Neural progenitor cell (in vitro differentiated cells): ENCODE measurements at places on chromosomes 11 and 22. TPM values are rescaled to one million over a fixed set of nuclear protein-coding genes. Genes with fewer than 3 reads are reported as not detected.

GRCh38 chr11:70477609-70478008 is 79.3 kb downstream of the CTTN start:
- no peaks in the 10 kb centered on the region for H3K27me3 ChIP-seq
- H3K36me3 ChIP-seq: no peaks in the 10 kb centered on the region
- no peak overlapping the region for H3K27ac ChIP-seq
- peaks cover 2% of the 10 kb centered on the region for H3K4me1 ChIP-seq
- H3K4me3 ChIP-seq: no peak overlapping the region

FLRT1 gene
- total RNA-seq: 0.11 and 0.12 TPM in 2 replicates

GRCh38 chr11:99535819-99536218 is 515.1 kb downstream of the CNTN5 start:
- no peak overlapping the region for H3K4me3 ChIP-seq
- H3K27me3 ChIP-seq: no peaks in the 10 kb centered on the region
- H3K36me3 ChIP-seq: no peaks in the 10 kb centered on the region
- H3K27ac ChIP-seq: no peak overlapping the region
- no peak for DNase-seq
- H3K4me1 ChIP-seq: no peaks in the 10 kb centered on the region

YPEL1 gene
- 32.2 and 39.1 TPM in 2 replicates for total RNA-seq

DNA sequence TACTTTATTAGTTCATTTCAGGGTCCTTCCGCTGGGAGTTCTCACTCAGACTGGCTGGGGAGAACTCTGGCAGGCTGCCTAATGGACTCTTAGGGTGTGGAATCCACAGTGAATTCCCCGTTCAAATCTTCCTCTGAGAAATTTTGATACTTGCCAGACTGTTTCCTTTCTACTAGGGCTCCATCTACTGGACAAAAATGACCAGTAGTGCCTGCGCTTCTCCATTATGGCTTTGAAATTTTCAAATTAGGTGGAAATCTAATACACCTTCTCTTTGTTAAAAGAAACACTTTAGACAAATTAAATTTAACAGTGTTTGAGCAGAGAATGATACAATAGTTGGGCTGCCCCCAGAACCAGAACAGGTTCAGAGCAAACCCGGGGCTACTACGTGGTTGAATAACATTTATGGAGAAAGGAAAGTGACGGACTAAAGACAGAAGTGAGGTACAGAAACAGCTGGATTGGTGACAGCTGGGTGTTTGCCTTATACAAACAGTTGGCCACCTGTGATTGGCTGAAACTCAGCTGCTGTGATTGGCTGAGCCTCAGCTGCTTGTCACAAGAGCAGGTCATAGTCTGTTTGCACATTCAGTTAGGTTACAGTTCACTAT is 52.9 kb upstream of the FDX1 start:
- no peak overlapping the region for H3K27ac ChIP-seq
- H3K4me3 ChIP-seq: no peak overlapping the region
- peaks cover 4% of the 10 kb centered on the region for H3K4me1 ChIP-seq

DNA sequence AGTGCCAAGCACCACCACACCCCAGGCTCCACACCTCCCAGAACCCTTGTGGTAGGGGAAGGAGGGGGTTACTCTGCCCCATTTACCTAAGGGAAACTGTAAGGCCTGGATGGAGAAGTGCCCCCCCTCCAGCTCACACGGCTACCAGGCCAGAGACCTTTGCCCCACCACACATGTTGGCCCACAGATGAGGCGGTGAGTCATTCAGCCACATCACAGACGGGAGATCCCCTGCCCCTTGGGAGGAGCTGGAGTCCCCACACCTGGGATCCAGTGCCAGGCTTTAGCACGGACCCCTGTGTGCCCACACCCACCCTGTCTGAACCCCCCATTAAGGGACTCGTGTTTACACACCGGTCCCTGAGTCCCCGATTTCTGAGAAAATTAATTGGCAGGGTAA is 24.9 kb downstream of the CDKN1C start:
- no peak overlapping the region for H3K4me3 ChIP-seq
- H3K27ac ChIP-seq: no peak overlapping the region
- H3K4me1 ChIP-seq: peaks cover 14% of the 10 kb centered on the region
- H3K36me3 ChIP-seq: no peaks in the 10 kb centered on the region
- H3K27me3 ChIP-seq: peaks cover 65% of the 10 kb centered on the region

MMP13 gene
- not detected in 2 replicates for total RNA-seq

GRCh38 chr11:124625504-124626168 is 3.0 kb downstream of the TBRG1 start:
- no peak overlapping the region for H3K4me3 ChIP-seq
- peaks cover 17% of the 10 kb centered on the region for H3K4me1 ChIP-seq
- no peak for DNase-seq

- H3K27me3 ChIP-seq: no peaks in the 10 kb centered on the region
- H3K36me3 ChIP-seq: no peaks in the 10 kb centered on the region
- H3K4me3 ChIP-seq: no peak overlapping the region
- no peak overlapping the region for H3K27ac ChIP-seq
- no peak for DNase-seq
Measured at GRCh38 chr11:93861808-93862207, 11.4 kb upstream of the VSTM5 start.

DNA sequence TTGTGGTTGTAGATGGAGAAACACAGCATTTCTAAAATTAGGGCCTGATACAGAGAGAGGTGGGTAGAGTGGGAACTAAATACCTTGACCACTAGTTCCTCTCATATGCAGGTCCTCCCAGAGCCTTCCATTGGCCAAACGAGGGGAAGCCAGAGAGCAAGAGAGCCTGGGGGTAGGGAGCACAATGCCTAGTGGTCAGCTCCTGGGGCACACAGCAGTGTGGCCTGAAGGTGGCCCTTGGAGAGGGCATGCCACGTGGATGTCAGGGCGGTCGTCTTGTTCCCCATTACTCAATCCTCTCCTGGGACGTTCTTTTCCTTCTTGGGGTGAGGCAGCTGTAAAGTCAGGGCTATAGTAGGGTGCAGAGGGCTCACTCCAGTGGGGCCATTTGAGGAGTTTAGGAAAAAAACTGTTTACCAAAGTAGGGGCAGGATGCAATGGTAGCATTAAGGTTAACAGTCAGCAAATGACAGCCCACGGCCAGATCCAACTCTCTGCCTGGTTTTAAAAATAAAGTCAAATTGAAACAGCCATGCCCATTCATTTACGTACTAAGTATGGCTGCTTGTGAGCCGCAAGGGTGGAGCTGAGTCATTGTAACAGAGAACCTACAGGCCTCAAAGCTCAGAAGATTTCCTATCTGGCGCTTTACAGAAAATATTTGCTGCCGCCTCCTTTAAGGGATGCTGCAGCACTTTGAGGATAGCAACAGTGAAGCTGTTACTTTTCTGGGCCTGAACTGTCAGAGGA is 7.6 kb downstream of the MYO18B start:
- no peak overlapping the region for H3K27ac ChIP-seq
- H3K4me1 ChIP-seq: no peaks in the 10 kb centered on the region
- H3K36me3 ChIP-seq: no peaks in the 10 kb centered on the region
- no peak overlapping the region for H3K4me3 ChIP-seq
- no peak for DNase-seq

MCAT gene
- 10.5 and 25.4 TPM in 2 replicates for total RNA-seq

LINC01488 gene
- total RNA-seq: 0.09 TPM in 1 of 2 replicates, not detected in the other

ZW10 gene
- total RNA-seq: 30.6 and 35.7 TPM in 2 replicates

- H3K36me3 ChIP-seq: no peaks in the 10 kb centered on the region
- no peak overlapping the region for H3K4me3 ChIP-seq
- no peaks in the 10 kb centered on the region for H3K4me1 ChIP-seq
- DNase-seq: no peak
Measured at GRCh38 chr11:118353084-118353710, 6.2 kb upstream of the UBE4A start.

DNA sequence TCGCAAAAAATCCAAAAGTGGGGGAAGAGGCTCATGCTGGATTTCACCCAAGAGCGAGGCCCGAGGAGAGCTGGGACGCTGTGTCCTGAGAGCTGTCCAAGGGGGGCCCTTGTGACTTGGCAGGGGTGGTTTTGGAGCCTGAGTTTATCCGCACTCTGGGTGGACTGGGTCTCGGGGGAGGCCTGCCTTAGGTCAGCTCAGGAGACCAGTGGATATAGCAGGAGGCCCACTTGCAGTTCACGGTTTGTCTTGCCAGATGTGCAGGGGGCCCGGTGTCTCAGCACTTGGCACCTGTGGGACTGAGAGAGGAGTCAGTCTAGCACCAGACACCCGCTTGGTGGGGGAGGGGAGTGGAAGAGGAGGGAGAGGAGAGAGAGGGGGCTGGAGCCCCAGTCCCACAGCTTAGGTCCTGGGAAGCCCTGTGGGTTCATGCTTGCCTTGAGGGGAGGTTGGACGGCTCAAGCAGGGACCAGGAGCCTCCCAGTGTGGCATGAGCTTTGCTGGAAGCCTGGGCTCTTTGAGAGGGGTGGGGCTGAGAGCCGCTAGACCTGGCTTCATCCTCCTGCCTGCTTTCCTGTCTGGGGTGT is 33.4 kb downstream of the PARVB start:
- no peak overlapping the region for H3K27ac ChIP-seq
- no peaks in the 10 kb centered on the region for H3K27me3 ChIP-seq
- H3K36me3 ChIP-seq: no peaks in the 10 kb centered on the region
- H3K4me1 ChIP-seq: peaks cover 3% of the 10 kb centered on the region

FAM227A gene
- 17.8 and 32.7 TPM in 2 replicates for total RNA-seq

- no peak overlapping the region for H3K4me3 ChIP-seq
- H3K27ac ChIP-seq: no peak overlapping the region
- no peaks in the 10 kb centered on the region for H3K36me3 ChIP-seq
Measured at GRCh38 chr11:116527180-116527991, 245.4 kb downstream of the BUD13 start.

DNA sequence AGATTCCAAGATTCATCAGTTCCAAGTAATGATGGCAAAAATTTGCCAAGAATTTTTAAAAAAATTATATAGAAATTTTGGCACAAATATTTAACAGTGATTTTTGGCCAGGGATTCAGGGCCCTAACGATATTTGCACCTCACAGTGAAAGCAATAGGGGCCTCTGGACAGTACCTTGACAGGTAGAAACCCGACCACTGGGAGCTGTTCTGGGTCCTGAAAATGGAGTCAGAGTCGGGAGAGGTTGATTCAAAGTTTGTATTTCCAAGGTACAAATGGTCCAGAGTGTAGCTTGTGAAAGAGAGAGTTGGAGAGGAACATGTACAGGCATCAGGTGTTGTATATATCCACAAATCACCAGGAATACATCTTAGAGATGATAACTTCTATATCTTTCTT is 41.6 kb downstream of the MRGPRX2 start:
- no peak overlapping the region for H3K4me3 ChIP-seq
- H3K4me1 ChIP-seq: no peaks in the 10 kb centered on the region
- peaks cover 30% of the 10 kb centered on the region for H3K27me3 ChIP-seq
- DNase-seq: peak; percentile 68
- H3K27ac ChIP-seq: no peak overlapping the region

GRCh38 chr22:29635734-29636357 is 32.4 kb downstream of the NF2 start:
- no peaks in the 10 kb centered on the region for H3K4me1 ChIP-seq
- no peaks in the 10 kb centered on the region for H3K27me3 ChIP-seq
- no peak overlapping the region for H3K27ac ChIP-seq

DNA sequence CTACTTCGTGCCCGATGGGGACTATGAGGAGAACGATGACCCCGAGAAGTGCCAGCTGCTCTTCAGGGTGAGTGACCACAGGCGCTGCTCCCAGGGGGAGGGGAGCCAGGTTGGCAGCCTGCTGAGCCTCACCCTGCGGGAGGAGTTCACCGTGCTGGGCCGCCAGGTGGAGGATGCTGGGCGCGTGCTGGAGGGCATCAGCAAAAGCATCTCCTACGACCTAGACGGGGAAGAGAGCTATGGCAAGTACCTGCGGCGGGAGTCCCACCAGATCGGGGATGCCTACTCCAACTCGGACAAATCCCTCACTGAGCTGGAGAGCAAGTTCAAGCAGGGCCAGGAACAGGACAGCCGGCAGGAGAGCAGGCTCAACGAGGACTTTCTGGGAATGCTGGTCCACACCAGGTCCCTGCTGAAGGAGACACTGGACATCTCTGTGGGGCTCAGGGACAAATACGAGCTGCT is 751 bp downstream of the FIBIN start:
- no peak for DNase-seq
- H3K4me3 ChIP-seq: peak overlapping the region; percentile 43
- H3K27me3 ChIP-seq: peaks cover 26% of the 10 kb centered on the region
- H3K27ac ChIP-seq: no peak overlapping the region
- peaks cover 8% of the 10 kb centered on the region for H3K4me1 ChIP-seq

DNA sequence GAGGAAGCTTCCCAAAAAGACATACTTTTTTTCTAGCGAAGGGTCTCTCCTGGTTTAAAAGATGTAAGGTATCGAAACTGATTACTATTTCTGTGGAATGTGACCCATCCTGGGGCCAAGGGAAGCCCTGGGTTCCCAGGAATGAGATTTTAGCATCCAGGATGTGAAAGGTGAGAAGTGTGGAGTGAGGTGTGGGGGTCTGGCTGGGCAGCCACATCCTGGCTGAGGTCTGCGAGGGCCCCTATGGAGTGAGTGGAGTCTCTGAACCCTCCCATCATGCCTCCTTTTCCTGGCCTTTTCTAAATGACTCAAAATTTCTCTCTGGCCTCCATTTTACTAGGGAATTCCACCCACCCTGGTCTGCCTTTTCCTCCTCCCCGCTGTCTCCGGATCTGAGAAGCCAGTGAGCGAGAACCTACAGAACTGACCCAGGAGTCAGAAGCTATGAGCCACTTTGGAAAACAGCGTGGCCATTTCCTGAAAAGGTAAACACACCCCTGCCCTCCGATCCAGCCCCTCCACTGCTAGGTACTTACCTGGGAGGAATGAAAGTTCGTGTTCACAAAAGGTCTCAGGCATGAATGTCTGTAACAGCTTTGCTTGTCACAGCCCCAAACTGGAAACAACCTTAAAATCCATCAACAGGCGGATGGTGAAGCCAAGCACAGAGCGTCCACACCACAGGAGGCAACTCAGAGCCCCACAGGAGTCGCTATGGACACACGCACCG is 27.7 kb upstream of the SHANK2 start:
- no peak overlapping the region for H3K27ac ChIP-seq
- H3K27me3 ChIP-seq: no peaks in the 10 kb centered on the region
- no peak for DNase-seq
- no peak overlapping the region for H3K4me3 ChIP-seq
- H3K4me1 ChIP-seq: peaks cover 7% of the 10 kb centered on the region
- H3K36me3 ChIP-seq: no peaks in the 10 kb centered on the region

GRCh38 chr11:74723511-74723910 is 7.7 kb downstream of the CHRDL2 start:
- no peak for DNase-seq
- peaks cover 12% of the 10 kb centered on the region for H3K4me1 ChIP-seq
- H3K4me3 ChIP-seq: no peak overlapping the region
- no peaks in the 10 kb centered on the region for H3K36me3 ChIP-seq
- no peak overlapping the region for H3K27ac ChIP-seq

MSANTD4 gene
- total RNA-seq: 27.4 and 40.3 TPM in 2 replicates

PNPLA5 gene
- total RNA-seq: 0.11 and 0.22 TPM in 2 replicates

MPZL2 gene
- 1.9 and 2.3 TPM in 2 replicates for total RNA-seq
